ENCODE measurements at places on chromosomes 16 and 17.

GRCh38 chr17:82767041-82767754 lies 15.3 kb downstream of the TBCD start:
- DNase-seq: no peak

DNA sequence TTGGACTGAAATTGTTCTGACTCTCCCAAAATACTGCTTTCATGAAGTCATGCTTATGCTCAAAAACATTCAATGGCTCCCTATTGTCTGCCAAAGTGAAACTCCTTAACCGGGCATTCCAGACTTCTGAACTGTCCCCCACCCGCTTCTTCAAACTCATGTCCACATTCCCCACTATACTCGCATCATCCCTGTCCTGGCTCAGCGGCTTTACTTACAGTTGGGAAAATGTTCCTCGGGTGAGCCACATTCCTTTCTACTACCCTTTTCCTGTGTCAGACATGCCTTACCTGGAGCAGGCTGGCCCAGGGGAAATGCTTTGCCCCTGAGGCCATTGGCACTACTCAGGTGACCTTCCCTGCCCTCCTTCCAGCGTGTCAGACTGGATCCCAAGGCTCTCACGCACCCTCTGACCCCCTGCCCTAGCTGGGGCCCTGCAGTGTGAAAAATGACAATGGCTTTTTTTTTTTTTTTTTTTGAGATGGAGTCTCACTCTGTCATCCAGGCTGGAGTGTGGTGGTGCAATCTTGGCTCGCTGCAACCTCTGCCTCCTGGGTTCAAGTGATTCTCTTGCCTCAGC lies 5.3 kb downstream of the CYGB start:
- DNase-seq: no peak

DNA sequence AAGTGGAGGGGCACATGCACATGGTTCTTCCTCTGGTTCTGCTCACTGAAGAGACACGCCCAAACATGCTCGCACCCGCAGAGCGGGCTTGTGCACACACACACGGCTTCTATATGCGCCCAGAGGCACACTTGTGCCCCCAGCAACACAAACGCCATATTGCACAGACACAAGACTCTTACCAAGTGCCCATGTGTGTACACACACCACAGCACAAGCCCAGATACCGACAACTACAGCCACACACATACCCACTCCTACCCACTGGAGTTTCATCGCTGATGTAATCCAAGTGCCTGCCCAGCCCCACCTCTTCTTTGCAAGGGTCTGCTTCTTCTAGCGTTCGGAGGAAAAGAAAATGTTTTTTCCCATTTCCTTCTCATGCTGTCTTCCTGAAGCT lies 6.5 kb upstream of the PRR29 start:
- no peak for DNase-seq

- no peak for DNase-seq
These were observed 27.0 kb downstream of the CBFB start for GRCh38 chr16:67055712-67056487.

DNA sequence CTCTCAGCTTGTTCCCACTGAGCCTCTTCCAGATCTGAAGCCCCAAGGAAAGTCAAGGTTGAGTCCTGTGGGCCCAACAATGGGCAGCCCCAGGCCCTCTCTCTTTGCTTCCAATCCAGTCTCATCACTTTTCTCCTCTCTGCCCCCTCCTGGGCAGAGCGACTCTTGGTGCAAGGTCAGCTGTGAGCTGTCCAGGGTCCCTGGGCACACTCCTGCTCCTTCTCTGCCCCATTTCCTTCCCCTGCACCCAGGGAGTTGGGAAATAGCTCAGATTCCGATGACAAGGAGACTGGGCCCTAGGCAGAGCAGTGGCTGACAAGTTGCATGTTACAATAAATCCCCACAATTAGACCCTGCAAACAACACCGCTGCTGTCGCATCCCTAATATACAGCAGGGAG lies 16.1 kb upstream of the CRHR1 start:
- DNase-seq: no peak

GRCh38 chr17:64095144-64095882 lies 34.6 kb downstream of the ERN1 start:
- DNase-seq: no peak

- no peak for DNase-seq
These were observed 38.4 kb upstream of the IRF8 start for GRCh38 chr16:85860413-85861094.

- no peak for DNase-seq
These were observed 13.3 kb upstream of the CD300LD start for GRCh38 chr17:74605361-74605760.

- no peak for DNase-seq
These were observed 29.4 kb upstream of the SUPT4H1 start for GRCh38 chr17:58381124-58382035.

- DNase-seq: no peak
These were observed 22.7 kb downstream of the LCMT1 start for GRCh38 chr16:25134166-25134700.

DNA sequence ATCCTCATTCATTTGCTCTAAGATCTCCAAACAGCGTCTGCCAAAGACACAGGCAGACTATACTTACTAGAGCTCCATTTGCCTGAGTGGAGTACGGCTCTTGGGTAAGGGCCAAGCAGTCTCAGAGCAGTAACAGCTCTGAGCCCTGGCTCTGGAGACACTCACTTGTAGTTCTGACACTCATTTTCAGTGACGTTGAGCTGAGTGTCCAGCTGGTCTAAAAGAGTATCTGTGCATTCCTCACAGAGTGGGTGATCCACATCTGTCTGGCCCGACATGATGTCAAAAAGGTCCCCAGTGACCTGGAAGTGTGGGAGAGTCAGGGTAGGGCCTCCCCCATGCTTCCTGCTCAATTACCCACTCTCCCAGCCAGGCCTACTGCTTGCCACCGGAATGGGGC lies 5.7 kb downstream of the BECN1 start:
- DNase-seq: no peak

DNA sequence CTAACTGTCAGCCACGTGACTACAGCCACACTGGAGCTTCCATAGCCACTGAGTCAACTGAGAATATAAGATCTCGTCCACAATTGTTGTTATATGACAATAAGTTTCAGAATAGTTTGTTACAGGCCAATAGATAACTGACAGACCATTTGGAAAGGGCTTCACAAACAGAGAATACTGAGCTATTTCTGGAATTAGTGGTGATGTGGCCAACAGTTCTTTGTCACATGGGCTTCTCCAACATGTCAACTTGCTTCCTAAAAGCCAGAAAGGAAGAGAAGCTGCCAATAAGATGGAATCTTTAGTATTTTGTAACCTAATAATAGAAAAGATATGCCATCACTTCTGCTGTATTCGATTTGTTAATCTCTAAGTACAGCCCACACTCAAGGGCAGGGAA lies 1220.4 kb downstream of the CDH8 start:
- no peak for DNase-seq

DNA sequence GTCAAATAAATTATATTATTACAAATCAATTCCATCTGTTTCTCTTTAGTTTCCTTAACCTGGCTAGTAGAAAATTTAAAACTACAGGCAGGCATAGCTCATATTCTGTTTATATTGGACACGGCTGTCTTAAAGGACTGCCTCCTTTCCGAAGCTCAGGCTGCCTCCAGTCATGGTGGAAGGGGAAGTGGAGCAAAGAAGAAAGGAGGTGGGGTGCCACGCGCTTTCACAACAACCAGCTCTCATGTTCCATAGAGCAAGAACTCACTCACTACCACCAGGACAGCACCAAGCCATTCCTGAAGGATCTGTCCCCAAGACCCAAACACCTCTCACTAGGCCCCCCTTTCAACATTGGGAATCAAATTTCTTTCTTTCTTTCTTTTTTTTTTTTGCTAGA lies 149.3 kb upstream of the KCNJ18 start:
- no peak for DNase-seq

GRCh38 chr17:56499799-56500388 lies 93.6 kb upstream of the NOG start:
- no peak for DNase-seq

DNA sequence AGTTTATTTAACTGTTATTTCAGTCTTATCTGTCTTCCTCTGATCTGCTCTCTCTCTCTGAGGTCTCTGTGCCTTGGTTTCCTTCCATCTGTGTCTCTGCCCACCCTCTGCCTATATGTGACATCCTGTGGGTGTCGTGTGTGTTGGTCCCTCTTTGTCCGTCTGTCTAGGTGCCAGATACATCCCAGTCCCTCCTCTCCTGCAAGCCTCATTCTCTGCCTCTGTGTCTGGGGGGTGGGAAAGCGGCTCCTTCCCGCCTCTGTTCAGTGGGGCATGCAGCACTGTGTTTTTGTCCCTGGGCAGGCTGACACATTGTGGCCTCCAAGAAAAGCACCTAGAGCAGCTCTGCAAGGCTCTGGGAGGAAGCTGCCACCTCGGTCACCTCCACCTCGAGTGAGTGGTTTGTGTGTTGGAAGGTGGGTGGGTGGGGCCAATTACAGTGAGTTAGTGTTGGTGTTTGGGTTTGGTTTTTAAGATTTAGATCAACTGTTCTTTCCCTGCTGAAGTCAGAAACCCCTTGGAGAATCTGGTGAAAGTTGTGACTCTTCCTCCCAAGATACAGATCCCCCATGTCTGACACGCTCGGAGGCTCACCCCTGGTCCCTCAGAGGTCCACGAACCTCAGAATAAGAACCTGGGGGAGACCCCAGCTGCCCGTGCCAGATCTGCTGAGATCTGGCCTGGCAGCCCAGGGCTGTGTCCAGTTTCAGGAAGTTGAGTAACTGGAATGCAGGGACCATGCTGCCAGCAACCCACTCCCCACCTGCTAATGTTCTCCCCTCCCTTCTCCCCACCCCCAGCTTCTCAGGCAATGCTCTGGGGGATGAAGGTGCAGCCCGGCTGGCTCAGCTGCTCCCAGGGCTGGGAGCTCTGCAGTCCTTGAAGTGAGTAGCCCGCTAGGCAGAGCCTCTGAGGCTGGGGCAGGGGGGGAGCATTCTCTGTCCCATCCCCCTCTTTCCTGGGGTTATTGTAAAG lies 50.9 kb upstream of the CPNE2 start:
- DNase-seq: no peak

DNA sequence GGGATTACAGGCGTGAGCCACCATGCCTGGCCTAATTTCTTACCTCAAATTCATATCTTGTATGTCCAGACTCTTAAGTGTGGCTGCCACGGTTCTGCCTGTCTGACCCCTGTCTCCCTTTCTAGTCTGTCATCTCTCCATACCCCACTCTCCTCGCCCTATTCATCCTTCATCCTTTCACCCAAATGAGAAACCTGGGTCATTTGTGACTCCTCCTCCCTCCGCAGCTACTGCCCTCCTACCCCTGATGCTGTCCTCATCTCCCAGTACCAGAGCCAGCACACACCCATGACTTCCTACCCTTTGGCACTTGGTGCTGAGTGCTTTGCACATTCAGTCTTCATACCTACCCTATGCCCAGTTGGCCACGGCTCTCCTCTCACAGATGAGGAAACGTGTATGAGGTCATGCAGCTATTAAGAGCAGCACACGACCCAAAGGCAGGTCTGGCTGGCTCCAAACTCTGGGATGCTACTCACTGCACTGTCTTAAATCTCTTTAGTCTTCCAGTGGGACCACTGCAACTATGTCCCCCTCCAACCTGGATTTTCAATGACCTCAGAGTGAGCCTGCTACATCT lies 1.6 kb downstream of the SPATA32 start:
- no peak for DNase-seq

GRCh38 chr16:82033683-82034300 lies 1.3 kb upstream of the HSD17B2 start:
- no peak for DNase-seq

DNA sequence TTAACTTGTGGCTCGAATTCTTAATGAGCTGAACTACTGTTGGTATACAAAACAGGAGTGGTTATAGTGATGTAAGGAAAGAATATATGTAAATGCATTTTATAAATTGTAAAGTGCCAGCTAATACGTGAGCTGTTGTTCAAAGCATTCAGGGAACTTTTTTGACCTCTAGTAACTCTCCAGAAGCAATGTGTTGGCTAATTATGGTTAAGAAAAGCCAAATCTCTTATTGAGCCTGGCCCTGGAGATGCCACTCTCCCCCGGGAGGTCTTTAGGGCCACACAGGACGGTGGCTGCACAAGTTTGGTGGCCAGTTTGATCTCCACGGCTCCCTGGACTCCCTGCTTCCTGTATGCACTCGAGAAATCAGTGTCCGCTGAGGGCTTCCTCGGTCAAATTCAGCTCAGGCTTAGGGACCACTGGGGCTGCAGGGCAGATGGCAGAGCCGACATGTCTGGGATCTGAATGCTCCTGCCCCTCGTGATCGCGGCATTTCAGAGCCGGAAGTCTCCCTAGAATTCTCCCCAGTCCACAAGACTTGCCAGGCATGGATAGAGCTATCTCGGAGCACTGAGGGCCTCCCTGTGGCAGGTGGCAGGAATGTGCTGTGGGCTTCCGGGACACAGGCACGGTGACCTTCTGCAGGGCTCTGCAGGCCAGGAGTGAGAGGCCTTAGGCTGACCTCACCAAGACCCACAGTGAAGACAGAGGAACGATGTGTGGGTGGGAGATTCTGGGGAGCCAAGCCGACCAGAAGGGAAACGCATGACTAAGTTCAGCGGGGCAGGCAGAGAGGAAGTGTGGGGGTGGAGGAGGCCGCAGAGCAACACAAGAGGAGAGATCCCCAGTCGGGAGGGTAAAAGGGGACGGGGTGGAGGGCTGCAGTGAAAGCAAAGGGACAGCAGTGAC lies 18.6 kb upstream of the PITPNM3 start:
- no peak for DNase-seq

DNA sequence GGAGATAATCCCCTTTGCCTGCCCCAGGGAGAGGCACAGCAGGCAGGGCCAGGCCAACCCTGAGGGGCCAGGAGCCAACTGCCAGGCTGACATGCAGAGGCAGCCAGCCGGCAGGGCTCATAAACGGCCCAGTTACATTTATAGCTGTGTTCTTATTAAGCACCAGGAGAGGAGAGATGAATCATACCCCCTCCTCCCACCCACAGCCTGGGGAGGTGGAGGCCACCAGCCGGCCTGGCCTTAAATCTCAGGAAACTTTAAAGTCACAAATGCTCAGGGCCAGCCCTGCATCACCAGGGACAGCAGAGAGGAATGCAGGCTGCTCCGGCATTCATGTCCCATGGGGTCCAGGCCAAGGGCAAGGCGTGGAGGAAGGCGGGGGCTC lies 177.2 kb downstream of the TMEM132E start:
- DNase-seq: no peak

GRCh38 chr17:37766971-37767370 lies 22.1 kb upstream of the HNF1B start:
- DNase-seq: no peak

DNA sequence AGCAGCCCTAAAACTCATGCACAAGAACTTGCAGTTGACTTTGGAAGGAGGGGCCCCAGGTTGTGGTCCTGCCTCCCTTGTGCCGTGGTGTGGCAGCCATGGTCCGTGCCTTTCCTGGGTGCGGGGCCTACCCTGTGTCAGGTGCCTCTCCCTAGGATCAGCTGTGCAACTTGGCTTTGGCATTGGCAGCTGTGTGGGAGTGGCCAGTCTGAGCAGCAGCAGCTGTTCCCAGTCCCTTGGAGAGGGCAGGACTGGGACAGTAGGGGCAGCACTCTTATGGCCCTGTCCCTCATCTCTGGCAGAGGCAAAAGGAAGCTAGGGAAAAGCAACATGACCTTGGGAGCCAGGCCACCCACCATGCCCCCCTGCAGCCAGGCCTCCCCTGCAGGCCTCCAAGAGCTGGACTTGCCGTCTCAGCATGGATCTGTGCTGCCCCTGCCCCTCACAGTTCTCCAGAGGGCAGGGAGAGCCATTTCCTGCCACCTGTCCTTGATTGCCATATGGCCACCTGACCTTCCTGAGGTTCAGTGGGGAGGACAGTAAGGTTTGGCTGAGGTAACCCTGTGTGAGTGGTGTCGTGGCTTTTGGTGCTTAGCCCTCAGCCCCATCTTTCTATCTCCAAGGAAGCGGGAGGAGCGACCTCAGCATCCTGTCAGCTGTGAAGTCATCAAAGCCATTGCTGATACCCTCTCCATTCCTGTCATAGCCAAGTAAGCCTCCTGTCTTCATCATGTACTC lies 15.5 kb upstream of the NFATC3 start:
- no peak for DNase-seq

Measured in NCI-H1048 (cell line).